A172 (cell line): ENCODE measurements at places on chromosomes 13 and 19.
A peak's percentile ranks its signal among the peaks of the same experiment; 100 is the strongest.

- peak; percentile 44 for DNase-seq
Measured at GRCh38 chr13:87669379-87669978, 1.7 kb upstream of the SLITRK5 start.

GRCh38 chr13:80547885-80548825 lies 207.2 kb upstream of the SPRY2 start:
- DNase-seq = no peak

DNA sequence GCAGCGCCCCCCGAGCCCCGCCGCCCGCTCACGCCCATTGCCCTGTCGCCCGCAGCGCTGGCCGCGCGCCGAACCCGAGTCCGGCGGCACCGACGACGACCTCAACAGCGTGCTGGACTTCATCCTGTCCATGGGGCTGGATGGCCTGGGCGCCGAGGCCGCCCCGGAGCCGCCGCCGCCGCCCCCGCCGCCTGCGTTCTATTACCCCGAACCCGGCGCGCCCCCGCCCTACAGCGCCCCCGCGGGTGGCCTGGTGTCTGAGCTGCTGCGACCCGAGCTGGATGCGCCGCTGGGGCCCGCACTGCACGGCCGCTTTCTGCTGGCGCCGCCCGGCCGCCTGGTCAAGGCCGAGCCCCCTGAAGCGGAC lies 518 bp downstream of the KLF2 start:
- no peak for DNase-seq

DNA sequence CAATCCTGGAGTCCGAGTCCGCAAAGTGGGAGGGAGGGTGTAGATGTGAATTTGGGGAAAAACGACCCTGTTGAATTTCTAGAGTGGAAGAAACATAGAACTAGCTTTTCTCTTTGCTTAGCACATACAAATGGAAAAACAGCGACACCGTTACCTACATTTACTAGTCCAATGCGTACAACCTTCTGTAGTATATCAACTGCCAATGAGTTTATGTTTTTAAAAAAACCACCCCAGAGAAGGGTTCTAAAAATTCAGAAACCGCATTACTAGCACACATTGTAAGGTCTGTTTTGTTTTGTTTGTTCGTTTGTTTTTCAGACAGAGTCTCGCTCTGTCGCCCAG lies 332 bp upstream of the SUPT20H start:
- DNase-seq = no peak

DNA sequence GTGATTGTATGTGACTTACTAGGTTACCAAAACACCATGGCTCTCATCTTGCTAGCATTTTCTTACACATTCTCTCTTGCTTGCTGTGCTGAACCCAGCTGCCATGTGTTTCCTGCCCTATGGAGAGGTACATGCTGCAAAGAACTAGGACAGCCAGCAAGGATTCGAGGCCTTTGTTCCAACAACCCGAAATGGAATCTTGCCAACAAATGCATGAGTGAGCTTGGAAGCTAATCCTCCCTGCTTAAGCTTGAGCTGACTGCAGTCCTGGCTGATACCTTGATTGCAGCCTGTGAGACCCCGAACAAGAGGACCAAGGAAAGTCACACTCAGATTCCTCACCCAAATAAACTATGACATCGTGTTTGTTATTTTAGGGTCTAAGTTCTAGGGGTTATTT lies 651.2 kb downstream of the SLITRK6 start:
- peak; percentile 13 for DNase-seq
